Hematopoietic multipotent progenitor cell (in vitro differentiated cells): ENCODE measurements at places on chromosomes 6 and 20. TPM values are rescaled to one million over a fixed set of nuclear protein-coding genes. Genes with fewer than 3 reads are reported as not detected.
A peak's percentile ranks its signal among the peaks of the same experiment; 100 is the strongest.

GRCh38 chr20:48862279-48862678, 34.5 kb upstream of the PREX1 start:
- DNase-seq = no peak

DNA sequence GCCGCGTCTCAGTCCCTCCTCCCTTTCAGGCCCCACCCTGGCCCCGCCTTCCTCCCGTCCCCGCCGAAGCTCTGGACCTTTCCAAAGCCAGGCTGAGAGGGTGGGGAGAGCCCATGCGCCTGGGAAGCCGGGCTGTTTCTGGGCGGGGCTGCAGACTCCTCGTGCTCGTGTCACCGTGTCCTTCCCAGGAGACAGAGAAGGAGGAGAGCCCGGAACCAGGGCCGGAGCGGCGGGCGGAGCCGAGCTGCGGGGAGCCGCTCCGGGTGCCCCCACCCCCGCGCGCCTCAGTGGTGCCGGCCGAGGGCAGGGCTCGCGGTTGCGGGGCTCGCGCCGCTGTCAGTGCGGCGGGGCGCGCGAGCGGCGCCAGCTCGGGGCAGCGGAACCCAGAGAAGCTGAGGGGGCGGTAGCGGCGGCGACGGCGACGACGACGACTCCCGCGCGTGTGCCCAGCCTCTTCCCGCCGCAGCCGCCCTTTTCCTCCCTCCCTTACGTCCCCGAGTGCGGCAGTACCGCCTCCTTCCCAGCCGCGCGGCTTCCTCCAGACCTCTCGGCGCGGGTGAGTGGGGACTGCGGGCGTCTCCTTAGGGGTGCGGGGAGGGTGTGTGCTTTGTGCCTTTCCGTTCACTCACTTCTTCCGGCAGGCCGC, at the start of gene RALY:
Gene RALY, plus strand, starts transcription at position 336 of the 646 bp plus-strand sequence. CDS start 78,164 bp downstream, outside the sequence.
- peak; percentile 83 for DNase-seq

DNA sequence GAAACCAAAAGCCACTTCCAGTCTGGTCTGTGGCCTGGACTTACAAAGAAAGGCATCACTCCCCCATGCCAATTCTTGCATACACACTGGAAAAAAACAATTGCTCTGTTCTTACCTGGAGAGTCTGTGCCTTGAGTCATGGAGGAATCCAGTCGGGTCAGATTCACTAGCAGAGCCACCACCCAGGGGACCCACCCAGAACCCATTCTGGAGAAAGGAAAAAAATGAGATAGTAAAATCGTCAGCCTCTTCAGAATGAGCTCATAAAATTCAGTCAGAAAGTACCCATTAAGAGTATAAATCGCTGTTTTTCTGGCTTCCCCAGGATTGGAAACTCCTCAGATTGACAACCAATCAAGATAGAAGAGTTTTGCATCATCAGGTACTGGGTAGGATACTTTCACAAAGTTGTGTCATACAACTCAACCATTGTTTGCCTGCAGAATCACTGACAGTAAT, at the start of gene HLA-DOB:
Gene HLA-DOB, minus strand, starts transcription at position 257 of the 459 bp plus-strand sequence. Its CDS starts 51 bp downstream, at position 206.
- no peak for DNase-seq

- no peak for DNase-seq
Observed at GRCh38 chr6:158357570-158358216, 45.4 kb downstream of the TULP4 start.

- no peak for DNase-seq
Observed at GRCh38 chr20:50601511-50602431, 89.6 kb downstream of the RIPOR3 start.

GRCh38 chr6:45072016-45072415, 256.1 kb upstream of the RUNX2 start:
- DNase-seq = no peak

GRCh38 chr6:129133770-129134192, 250.8 kb downstream of the LAMA2 start:
- DNase-seq = no peak

DNA sequence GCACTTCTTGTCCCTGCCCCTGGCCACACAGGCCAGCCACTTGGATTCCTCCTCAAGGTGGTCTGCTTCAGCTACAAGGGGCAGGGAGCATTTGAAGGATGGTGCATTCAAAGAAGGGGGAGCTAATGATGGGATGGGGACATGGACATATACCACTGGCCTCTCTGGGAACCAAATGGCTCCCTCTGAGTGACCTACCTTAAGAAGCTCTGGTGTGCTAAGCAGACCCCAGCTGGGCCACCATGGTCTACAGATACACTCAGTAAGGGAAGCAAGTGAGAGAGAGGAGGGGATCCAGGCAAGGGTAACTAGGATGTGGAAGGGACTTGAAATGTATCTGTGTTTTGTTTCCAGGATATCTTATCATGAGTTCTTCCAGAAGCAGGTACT, 62.4 kb downstream of the TTI1 start:
- DNase-seq = no peak

DNA sequence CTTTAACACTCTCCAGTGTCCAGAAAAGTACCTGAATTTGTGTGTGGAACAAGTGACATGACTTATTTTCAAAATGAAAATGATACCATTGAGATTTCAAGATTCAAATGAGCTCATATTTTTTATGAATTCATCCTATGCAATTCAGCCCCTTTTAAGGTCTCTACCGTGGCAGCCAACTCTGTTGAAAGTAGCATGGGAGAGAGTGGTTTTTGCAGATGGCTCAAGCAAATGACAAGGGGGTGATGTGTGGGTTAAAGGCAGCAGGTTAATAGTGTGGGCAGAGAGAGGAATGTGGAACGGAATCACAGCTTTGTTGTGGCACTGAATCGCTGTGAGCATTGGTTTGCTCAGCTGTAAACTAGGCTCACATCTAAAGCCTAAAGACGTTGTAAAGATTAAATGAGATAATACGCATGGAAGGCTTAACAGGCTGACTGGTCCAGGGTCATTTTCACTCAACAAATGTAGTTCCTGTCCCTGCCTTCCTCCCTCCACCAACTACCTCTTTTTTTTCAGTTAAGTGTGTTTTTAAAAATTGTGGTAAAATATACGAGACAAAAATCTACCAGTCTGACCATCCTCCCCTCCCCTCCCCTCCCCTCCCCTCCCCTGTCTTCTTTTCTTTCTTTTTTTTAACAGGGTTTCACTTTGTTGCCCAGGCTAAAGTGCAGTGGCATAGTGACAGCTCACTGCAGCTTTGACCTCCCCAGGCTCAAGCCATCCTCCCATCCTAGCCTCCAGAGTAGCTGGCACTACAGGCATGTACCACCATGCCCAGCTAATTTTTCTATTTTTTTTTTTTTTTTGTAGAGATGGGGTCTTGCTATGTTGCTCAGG, 114.7 kb upstream of the ZNF217 start:
- peak; percentile 63 for DNase-seq

DNA sequence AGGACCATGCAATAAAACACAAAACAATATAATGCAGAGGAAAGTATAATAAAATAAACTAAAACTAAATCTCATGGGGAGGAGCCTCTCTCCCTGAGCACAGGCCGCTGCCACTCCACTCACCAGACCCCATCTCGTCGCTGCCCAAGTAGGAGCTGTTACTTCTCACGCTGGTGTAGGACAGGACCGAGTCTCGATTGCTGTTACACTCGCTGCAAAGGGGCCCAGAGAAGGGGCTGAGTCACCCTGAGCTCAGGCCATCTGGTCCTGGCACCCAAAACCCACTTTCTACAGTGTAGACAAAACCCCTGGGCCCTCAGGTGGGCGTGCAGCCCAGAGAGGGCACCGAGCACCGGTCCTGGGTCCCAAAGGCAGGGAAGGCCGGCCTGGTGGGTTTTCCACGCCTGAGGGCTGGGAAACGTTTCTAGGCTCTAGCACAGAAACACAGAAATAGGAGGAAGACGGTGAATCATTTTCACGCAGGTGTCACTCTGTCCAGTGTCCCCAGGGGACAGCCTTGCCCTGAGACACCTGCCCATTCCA, 183.4 kb downstream of the PREX1 start:
- no peak for DNase-seq

DNA sequence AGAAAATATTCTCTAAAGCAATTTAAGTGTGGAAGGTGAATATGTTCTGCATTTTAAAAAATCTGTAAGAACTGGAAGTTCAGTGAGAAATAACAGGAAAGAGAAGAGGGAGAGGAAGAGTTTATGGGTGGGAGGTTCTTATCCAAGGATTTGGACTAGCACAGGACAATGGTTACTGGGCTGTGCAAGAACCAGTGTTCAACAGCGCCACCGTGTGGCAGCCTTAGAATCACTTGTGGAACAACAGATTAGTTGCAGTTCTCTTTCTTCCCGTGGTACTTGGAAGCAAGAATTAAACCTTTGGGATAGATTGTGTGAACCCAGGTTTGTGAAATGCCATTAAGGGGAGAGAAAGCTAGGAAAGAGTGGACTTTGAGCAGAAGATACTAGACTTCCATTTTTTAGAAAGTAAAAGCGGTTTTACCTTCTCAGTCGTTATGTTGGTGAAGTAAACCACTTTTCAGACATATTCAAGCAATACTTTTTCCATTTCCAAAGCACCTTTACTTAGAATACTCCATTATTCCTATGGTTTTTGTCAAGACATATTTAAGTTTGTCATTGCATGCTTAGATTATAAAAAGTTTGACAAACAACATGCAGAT, 436.7 kb downstream of the RNF144B start:
- peak; percentile 21 for DNase-seq

DNA sequence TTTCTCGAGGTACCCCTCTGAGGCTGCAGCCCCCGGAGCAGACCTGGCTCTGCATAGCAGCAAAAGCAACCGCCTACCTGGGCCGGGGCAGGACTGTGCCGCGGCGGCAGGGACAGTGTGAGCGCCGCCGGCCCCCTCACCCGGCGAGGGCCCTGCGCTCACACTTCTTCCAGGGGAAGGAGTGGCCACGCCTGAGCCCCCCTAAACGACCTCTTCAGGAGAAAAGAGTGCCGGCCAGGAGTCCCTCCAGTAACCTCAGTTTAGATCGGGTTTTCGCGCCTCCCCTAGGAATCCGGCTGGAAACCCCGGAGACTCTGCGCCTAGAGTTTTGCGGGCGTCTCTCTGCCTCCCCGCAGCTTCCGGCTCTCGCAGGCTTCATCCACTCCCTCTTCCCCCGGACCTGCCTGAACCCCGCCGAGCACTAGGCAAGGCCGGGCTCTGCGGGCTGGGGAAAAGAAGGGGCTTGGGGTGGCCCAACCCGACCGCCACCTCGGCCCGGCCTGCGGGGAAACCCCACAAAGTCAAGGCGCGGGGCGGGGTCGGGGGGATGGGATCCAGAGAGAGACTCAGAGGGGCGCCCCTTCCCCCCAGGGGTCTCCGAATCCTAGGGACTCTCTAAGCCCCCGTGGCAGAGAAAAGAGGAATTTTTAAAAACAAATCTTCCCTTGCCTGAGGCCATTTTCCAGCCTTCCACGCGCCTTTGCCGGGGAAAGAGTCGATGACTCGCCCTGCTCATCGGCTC, 558 bp downstream of the LINC00237 start:
- DNase-seq = no peak

DNA sequence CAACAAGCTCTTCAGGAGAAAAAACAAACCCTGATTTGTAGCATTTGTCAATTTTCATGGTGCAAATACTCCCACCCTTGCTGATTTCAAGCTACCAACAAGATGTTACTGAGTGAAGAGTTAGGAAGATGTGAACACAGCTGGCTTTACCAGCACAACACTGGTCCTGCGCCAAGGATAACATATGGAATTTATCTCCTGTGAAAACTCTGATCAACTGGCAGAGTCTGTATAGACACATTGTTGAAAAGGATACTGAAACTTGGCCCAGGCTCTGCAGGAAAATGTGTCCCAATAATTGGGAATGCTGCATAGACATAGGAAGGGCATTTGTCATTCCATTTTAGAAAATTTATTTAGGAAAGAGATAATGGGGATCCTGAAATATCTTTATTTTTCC, 29.0 kb downstream of the OTOR start:
- no peak for DNase-seq

The DEFB112 gene
- not detected for total RNA-seq

The FAM83C gene
- total RNA-seq = under 0.01 TPM

The CST7 gene
- total RNA-seq = 18.6 TPM
